NCI-H2081 treated with DMSO at 0.1 percent for 48 hours (cell line): ENCODE measurements at places on chromosomes 5 and 9.

- no peak for DNase-seq
These were observed 1.6 kb upstream of the SEC16A start for GRCh38 chr9:136484153-136485048.

GRCh38 chr5:122200865-122201264 lies 71.5 kb downstream of the ZNF474 start:
- no peak for DNase-seq

DNA sequence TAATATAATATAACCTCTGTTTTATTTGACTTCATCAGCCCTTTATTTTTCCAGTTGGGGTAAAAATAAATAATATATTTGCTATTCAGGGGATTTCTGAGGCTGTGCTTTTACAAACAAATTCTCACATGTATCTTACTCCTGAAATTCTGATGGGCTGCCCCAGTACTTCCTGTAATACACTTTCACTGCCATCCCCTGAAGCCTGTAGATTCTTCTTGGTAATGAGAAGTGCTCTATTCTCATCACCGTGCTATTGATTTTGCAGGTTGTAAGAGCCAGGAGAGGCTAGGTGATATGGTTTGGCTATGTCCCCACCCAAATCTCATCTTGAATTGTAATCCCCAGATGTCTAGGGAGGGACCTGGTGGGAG lies 91.9 kb upstream of the CEP78 start:
- no peak for DNase-seq

DNA sequence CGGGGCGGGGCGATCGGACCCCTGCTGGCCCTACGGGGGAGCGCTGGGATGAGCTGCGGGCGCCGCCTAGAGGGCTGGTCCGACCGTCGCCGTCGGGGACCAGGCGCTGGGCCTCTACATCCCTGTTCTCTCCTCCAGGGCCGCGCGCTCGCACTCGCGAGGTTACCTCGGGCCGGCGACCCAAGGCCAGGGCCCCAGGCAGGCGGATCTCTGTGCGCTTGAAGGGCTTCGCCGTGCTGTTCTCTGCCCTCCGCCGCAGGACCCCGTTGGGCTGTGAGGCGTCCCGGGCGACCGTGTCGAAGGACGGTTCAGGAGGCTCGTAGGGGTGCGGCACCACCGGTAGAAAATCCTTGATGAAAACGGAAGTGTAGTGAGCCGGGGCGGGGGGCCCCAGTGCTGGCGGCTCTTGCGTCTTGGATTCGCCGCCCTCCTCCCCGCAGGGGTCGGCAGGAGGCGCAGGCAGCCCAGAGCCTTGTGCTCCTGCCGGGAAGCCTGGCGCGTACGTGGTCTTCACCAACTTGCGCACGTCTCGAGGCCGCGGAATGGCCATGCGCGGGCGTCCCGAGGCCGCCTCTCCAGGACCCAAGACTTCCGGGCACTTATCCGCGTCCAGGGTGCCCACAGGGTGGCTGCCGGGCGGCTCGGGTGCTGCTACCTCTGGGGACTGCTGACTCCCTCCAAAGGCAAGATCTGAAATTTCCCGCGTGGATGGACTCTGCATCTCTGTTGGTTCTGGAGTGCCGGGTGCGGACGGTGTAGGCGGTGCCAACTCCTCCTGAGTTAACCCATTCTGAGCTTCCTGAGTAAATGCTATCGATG lies 2.0 kb downstream of the PROB1 start:
- no peak for DNase-seq

- DNase-seq, result no peak
These were observed 81.4 kb downstream of the ANKH start for GRCh38 chr5:14790220-14790619.

DNA sequence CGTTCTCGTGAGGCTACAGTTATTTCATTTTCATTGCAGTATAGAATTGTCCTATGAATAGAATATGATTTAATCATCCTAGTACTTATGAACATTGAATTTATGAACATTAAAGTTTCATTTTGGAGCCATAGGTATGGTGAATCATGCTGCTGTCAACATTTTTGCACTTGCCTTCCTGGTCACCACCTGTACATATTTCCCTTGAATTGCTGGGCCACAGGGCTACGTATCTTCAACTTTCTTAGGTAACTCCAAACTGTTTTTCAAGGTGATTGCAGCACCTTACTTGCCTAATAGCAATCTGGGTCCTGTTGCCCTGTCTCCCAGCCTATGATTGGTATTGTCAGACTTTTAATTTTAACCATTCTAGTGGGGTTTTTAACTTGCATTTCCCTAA lies 6.5 kb upstream of the RNF145 start:
- DNase-seq, result no peak

GRCh38 chr9:99352826-99353225 lies 130.7 kb downstream of the SEC61B start:
- no peak for DNase-seq

GRCh38 chr9:99037769-99038483 lies 67.0 kb upstream of the TGFBR1 start:
- no peak for DNase-seq

DNA sequence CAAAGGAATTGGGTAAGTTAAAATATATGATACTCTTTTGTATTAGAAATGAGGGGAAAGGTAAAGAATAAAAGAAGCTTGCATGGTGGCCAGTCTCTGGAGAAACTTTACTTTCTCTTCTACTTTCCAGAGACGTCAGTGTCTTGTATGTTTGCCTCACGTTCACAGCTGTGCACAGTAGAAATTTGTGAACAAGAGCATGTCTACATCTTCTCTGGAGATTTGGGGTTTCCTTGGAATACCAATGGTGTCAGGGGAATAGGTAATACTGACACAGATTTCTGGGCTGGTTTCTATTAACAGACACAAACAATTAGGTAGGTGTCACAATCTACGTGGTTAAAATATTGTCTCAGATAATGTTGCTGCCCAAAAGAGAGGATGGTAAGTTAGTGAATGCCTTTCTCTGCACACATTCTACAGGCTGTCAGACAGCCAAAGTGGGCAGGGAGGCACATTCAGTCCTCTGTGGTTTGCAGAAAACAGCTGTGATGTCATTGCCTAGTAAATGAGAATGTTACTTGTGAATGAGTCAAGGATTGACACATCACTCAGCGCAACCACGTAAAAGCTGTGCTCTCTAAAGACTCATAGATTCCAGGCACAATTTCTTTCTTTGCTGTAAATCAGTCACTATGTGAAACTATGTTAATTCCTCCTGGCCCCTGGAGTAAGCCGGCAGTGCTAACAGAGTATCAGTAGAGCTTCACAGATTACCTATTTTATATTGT lies 397.1 kb downstream of the MAN2A1 start:
- no peak for DNase-seq

- DNase-seq, result no peak
These were observed 13.8 kb downstream of the GARNL3 start for GRCh38 chr9:127278372-127278771.

DNA sequence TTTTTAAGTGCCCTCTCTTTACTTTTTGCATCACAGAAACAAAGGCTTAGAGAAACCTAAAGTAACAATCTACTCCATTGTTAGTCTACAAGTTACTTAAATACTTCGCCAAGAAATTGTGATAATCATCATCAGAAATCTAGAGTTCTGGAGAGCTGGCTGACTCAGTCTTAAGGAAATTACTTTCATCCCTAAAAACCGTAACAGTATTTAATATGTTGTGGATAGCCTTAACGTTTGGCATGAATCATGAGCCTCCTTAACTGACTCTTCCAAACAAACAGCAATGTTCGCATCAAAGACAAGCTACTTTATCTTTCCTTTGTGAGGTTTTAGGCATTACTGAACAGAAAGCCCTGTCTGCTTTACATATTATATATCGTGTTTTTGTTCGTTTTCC lies 128.7 kb downstream of the NIPBL start:
- DNase-seq, result no peak

DNA sequence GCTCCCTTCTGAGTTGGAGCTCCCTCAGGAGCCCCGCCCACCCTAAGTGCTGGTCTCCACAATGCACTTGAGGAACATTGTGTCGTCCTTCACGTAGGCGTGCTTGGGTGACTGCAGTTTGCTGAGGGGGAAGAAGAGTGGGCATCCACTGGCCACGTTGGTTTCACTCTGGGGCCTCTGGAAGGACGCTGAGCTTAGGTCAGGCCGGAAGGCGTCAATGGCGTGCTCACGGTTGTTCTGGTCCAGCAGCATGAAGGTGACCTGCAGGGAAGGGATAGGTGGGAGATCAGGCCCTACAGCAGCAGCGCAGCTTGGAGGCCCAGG lies 21.7 kb downstream of the TRAF1 start:
- DNase-seq, result no peak

DNA sequence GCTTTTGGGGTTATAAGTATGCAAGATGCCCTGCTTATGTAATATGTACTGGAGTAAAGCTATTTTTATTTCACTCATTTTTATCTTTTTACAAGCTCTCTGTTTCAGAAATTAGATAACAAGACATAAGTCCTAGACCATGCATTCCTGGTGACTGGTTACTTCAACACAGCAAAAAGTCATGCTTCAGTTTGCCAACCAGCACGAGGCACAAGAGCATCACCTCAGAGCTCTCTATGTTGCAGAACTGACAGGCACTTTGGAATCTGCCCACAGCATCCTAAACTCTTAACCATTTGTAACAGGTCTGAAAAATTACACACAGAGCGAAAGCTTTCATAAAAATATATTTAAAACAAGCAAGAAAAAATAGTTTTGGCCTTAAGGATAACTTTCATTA lies 112.8 kb downstream of the MARCHF11 start:
- no peak for DNase-seq

DNA sequence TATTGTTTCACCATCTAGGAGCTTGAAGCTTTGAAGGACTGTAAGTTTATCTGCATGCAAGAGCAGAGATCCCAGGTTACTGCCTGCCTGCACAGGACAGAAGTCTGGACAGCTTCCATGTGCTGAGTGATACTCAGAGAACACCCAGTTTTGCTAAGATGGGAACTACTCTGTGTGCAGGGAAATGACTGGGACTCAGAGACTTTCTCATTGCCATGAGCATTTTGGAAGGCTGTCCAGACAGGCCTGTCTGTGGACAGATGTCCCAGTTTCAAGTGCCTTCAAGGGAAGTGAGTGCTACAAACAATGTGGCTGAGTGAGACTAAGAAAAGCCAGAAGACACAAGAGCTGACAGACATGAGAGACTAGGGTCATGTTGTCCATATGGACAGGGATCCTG lies 19.2 kb upstream of the ZNF131 start:
- DNase-seq, result no peak

DNA sequence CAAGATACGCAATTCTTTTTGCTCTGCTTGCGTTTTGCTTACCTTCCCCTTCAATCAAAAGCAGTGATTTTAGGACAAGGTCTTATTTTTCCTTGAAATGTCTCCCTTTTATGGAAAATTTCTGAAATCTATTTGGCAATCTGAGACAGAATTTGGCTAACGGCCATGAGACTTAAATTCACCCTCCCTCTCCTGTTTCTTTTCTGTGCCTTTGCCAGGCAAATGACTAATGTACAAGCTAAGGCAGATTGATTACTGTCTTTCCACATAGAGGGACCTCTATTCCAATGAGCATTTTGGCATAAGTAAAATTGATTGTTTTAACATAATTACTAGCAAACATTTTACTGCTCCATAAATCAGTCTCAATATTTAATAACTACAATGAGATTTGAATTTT lies 31.7 kb downstream of the FAM81B start:
- DNase-seq, result no peak

GRCh38 chr5:39420482-39421145 lies 4.2 kb downstream of the DAB2 start:
- no peak for DNase-seq

DNA sequence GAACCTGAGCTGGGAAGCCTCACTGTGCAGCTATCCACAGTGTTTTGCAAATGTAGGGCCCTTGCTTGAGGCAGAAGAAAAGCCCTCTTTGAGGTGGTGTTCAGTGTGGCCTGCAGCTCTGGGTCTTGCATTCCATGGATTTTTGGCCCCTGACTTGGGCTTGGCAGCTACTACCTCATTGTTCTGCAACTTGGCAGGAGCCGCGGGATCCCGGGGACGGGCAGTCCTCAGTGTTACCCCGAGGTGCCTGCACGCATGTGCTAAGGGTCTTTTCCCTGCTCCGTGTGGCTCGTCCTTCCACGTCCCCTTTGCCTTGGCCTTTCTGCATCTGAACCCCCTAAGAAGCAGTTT lies 39.8 kb downstream of the NEK6 start:
- DNase-seq, result no peak

- no peak for DNase-seq
These were observed 196.1 kb downstream of the PCSK5 start for GRCh38 chr9:76086539-76086938.
